A549 treated with DMSO at 1 μM for 4 hours (cell line): ENCODE measurements at places on chromosomes 7 and 10. TPM values are rescaled to one million over a fixed set of nuclear protein-coding genes. Genes with fewer than 3 reads are reported as not detected.

CLRN3 gene
- not detected in 5 replicates for total RNA-seq

SNCG gene
- 6.6 to 12.9 TPM (median 11.5 TPM) in 5 replicates for total RNA-seq

FGF8 gene
- 0.08 TPM in 1 of 5 replicates, not detected in the others for total RNA-seq

TFPI2 gene
- total RNA-seq: 265 to 336 TPM (median 271 TPM) in 5 replicates

ZNF32 gene
- total RNA-seq: 15.6 to 18.0 TPM (median 16.2 TPM) in 5 replicates

MYL10 gene
- total RNA-seq: 0.24 TPM in 1 of 5 replicates, not detected in the others

PIP gene
- total RNA-seq: not detected in 5 replicates

PTN gene
- total RNA-seq: not detected in 5 replicates

ZDHHC6 gene
- total RNA-seq: 21.8 to 34.4 TPM (median 31.6 TPM) in 5 replicates

PDCD11 gene
- 35.8 to 45.3 TPM (median 43.9 TPM) in 5 replicates for total RNA-seq

FKBP14 gene
- 8.0 to 13.4 TPM (median 10.6 TPM) in 5 replicates for total RNA-seq

CD36 gene
- 0.07 to 0.21 TPM (median 0.09 TPM) in 4 of 5 replicates, not detected in the other for total RNA-seq

NAMPT gene
- 128 to 166 TPM (median 146 TPM) in 5 replicates for total RNA-seq
